ENCODE measurements at places on chromosomes 11 and 22. TPM values are rescaled to one million over a fixed set of nuclear protein-coding genes. Genes with fewer than 3 reads are reported as not detected.

The HTR3B gene
- polyA plus RNA-seq = not detected

The ALDH3B2 gene
- polyA plus RNA-seq = not detected

The KRTAP5-10 gene
- polyA plus RNA-seq = not detected

The GGT5 gene
- not detected for polyA plus RNA-seq

The MYOD1 gene
- polyA plus RNA-seq = not detected

The CASP5 gene
- polyA plus RNA-seq = not detected

The LRRC74B gene
- not detected for polyA plus RNA-seq

The CYP2D6 gene
- polyA plus RNA-seq = 1.8 TPM

The API5 gene
- 80.4 TPM for polyA plus RNA-seq

The SHISA8 gene
- not detected for polyA plus RNA-seq

The MS4A4A gene
- polyA plus RNA-seq = not detected

The MPEG1 gene
- not detected for polyA plus RNA-seq

The BAIAP2L2 gene
- not detected for polyA plus RNA-seq

The TBX1 gene
- not detected for polyA plus RNA-seq

The XKR3 gene
- not detected for polyA plus RNA-seq

The RPS19BP1 gene
- 37.0 TPM for polyA plus RNA-seq

The BIRC2 gene
- polyA plus RNA-seq = 26.8 TPM

The C1QTNF5 gene
- not detected for polyA plus RNA-seq

The POLR3H gene
- polyA plus RNA-seq = 19.1 TPM

The SLC6A5 gene
- polyA plus RNA-seq = 0.60 TPM

The C11orf91 gene
- polyA plus RNA-seq = not detected

The DEFB108B gene
- not detected for polyA plus RNA-seq

The ENTHD1 gene
- polyA plus RNA-seq = not detected

The ST14 gene
- not detected for polyA plus RNA-seq

The NAALADL1 gene
- not detected for polyA plus RNA-seq

The IRF7 gene
- polyA plus RNA-seq = not detected

The CASTOR1 gene
- polyA plus RNA-seq = 3.3 TPM

The CASP1 gene
- polyA plus RNA-seq = 0.57 TPM

Measured in Purkinje cell (primary cell).